ENCODE measurements at places on chromosomes 16 and 17.
A peak's percentile ranks its signal among the peaks of the same experiment; 100 is the strongest.

DNA sequence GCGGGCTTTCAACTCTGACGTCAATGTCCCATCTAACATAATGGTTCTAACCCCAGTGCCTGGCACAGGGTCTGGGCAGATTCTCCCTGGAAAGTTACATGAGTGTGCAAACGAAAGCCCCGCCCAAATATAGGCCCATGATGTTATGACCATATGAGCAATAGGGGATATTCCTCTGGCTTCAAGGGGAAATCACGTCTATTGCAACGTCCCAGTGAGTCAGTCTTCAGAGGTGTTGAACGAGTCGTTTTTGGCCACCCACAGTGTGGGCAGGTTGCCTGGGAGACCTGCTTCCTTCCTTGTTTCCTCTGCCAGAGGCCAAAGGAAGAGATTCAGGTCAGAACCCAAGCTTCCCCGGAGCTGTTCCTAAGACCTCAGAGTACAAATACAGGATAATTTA is 30.3 kb downstream of the PIK3R5 start:
- no peak for DNase-seq

DNA sequence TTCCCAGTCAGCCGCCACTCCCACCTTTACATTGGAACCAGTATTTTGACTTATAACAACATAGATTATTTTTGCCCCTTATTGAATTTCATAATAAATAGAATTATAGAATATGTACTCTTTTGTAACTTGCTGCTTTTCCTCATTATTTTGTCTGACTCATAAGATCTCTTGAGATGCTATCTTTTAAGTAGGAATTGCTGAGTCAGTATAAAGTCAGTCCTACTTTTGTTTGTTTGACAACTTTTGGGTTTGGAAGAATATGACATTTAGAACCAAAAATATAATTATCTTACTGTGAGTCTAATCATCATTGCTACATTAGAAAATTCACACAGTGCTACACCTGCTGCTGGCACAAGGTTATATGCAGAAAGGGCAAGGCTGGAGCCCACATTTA is 69.7 kb downstream of the STXBP4 start:
- DNase-seq, result no peak

DNA sequence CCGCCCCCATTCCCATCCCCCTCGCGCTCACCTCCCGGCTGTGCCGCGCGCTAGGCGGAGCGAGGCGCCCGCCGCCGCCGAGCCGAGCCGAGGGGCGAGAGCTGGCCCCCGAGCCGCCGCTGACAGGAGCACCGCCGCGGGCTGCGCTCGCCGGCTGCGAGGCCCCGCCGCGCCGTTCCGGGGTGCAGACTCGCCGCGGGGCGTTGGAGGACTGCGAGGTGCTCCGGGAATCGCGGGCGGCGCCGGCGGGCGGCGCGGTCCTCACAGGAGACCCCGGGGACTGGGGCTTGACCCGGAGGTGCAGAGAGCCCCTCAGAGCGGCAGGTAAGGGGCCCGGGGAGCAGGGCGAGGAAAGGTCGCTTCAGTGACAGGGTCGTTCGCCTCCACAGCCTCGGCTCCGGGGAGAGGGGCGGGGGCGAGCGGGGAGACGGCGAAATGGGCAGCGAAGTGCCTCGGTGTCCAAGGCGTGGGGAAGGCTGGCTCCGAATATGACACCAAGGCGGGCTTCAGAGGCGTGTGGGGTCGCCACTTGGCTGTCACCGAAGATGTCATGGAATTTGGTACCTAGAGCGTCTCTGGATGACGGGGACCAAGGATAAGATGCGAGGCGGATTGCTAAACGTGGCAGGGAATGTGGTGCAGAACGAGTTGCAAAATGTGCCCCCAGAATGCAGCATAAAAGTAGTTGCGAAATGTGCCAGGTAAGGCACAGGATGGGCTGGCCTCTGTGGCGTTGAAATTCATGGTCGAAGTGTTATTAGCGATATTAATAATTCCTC is 580 bp downstream of the TANC2 start:
- DNase-seq, result peak; percentile 19

DNA sequence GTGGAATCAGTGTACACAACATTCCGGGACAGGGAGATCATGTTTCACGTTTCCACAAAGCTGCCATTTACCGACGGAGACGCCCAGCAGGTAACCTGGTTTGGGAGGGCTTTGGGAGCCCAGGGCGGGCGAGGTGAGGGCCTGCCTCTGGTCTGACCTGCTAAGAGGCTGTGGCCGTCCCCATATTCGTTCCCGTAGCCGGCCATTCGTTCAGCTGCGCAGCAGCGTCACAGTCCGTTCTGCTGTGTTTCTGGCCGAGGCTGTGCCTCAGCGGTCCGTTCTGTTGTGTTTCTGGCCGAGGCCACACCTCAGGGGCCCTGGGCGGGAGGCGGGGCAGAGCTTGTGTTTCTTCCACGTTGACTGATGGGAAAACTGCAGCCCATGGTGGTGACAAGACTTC is 68.0 kb downstream of the OR1D5 start:
- peak; percentile 42 for DNase-seq

GRCh38 chr17:61458421-61459141 is 6.4 kb downstream of the TBX4 start:
- no peak for DNase-seq

- DNase-seq, result no peak
Observed at GRCh38 chr16:77674888-77675287, 47.4 kb upstream of the NUDT7 start.

- DNase-seq, result no peak
Observed at GRCh38 chr17:12830777-12831247, 41.5 kb downstream of the ARHGAP44 start.

DNA sequence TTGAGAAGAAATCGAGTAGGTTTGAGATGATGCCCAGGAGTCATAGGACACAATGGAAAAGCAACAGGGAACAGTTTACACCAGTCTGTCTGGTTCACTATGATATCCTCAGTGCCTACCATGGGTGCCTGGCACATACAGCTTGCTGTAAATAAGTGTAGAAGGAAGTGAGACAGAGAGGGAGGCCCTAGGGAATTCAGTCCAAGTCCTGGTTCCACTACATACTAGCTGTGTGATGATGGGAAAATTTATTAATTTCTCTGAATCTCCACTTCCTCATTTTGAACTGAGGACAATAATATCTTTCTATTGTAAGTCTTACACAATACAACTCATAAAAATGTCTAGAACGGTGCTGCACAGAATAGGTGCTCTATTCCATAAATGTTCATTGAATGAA is 53.3 kb upstream of the LYRM9 start:
- no peak for DNase-seq

GRCh38 chr16:19805459-19806162 is 79.0 kb downstream of the GPRC5B start:
- no peak for DNase-seq

GRCh38 chr17:10021272-10021984 is 116.4 kb upstream of the RCVRN start:
- DNase-seq, result no peak

DNA sequence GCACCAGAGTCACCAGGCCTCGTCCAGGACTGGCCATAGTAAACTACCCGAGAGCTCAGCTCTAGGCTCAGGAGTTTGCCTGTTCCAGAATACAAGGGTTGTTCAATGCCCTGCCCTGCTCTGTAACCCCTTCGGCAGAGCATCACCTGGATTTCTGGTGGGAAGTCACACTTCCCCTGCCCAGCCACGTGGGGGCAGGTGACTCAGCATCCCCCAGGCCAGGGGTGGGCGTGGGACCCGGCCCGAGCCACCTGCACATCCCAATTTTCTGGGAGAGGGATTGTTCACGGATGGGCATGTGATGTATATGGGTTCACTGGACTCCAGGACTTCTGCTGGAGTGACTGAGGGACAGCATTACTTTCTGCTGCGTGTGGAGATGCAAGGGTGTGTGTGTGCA is 25.8 kb downstream of the COX4I1 start:
- no peak for DNase-seq

DNA sequence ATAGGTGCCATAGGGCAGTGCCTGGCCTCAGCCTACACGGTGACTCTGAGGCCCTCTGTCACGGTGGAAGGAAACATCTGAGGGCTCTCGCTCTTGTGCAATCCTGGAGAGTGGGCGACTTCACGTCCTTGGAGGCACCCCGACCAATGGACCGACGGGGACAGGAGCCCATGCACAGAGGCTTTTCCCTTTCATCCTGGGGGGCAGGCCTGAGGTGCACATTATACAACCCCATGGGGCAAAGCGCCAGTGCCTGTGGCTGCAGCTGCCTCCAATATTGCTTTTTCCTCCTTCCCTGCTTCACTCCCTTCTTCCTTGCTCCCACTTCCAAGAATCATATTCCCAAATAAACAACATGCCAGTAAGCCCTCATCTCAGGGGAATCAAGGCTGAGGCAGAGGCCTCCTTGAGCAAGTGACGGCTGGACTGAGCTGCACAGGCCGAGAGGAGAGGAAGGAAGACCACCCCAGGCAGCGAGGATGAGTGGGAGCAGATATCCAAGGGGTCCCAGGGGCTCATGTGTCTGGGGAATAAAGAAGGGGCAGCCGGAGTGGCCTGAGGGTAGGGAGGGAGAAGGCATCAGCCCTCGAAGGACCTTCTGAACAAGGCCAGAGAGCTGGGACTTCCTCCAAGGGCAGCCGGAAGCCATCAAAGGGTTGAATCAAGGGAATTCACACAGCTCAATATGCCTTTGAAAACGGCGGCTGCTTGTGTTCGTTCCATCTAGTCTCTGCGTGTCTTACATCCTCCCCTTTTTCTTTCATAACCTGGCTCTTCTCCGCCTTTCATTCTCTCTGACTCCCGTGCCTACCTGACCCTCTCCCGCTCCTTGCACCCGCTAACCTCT is 42.6 kb upstream of the RPL38 start:
- DNase-seq, result no peak

DNA sequence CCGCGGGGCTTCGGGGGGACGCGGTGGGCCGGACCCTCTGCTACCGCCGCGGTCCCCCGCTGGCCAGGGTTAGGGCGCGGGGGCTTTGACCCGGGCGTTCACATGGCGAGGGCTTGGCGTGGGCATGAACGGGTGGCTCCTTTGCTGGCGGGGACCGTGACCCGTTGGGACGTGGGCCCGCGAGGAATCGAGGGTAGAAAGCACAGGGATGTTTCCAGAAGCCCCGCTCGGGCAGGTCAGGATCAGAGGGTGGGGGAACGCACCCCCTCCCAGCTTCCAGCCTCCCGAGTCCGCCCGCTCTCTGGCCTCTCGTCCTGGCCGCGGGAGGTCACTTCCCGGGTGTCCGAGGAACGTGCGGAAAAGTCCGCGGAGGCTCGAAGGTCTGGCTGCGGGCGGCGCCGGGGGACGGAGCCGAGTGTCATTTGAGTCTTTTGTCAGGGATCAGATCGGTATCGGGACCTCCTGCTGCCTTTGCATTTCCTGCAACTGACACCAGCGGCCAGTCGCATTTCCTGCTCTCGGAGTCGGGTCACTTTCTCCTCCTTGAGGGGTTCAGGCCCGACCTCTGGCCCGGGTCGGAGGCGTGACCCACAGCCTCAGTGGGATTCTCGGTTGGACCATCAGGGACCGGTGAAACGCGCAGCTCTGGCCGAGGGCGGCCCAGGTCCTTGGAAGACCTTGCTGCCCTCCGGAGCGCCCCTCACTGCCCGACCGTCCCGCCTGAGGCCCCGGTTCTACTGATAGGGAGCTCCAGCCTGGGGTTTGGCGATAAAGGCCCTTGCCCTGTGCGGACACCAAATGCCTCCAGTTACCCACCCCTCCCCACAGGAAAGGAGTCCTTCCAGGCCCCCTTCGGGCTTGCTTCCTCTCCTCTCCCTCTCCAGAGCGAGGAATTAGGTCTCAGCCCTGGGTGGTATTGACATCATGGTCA is 702 bp upstream of the WNT3 start:
- DNase-seq, result no peak

DNA sequence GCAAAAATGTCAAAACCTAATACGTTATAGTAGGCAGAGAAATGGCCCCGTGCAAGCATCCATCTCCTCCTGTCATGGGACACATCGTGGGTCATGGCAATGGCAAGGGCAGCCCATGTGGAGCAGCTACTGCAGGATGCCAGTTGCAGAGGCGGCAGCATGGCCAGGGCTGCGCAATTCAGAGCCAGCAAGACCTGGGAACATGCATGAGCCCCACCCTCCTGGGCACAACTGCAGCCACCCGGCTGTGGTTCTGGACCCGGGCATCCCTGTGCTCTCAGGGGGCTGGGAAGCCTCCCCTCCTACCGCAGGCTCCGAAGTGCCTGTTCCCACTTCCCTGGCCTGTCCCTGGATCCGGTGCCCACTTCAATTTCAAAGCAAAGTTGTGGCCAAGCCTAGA is 203.6 kb downstream of the CPPED1 start:
- no peak for DNase-seq

DNA sequence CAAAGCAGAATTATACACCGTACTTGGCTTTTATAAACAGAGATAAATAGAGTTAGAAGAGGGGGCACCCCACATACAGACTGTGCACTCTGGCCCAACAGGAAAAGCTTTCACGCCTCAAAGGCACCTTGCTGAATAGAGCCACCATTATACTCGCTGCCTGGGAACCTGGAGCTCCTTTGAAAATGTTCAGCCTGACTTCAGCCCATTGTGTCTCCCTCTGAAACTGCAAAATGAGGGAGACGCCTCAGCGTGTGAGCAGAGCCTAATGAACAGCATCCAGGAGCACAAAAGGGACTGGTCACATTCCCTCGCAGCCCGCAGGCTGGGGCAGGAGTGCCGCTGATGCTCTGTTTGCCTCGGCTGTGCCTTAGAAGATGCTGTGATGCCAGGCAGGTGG is 46.3 kb downstream of the ABCC12 start:
- DNase-seq, result no peak

DNA sequence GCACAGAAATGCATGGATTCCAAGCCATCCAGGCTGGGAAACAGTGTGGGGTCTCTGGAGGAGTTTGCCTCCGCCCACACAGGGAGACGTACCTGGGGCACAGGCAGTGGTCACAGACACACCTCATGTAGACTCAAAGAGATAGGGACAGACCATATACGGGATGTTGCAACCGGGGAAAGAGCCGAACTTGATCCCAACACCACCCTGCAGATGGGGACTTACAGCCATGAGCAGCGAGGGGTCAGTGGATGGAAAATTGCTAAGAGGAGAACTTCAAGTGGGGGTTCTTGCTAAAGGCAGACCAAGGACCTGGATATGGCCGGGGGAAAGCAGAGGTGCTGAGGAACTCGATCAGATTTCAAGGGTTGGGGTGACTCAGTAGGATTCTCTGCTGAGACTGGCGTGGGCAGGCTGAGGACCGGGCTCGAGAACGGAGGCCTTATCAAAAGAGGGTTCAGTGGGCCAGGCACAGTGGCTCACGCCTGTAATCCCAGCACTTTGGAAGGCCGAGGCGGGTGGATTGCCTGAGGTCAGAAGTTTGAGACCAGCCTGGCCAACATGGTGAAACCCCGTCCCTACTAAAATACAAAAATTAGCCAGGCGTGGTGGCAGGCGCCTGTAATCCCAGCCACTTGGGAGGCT is 12.0 kb upstream of the DNAH17 start:
- DNase-seq, result no peak

DNA sequence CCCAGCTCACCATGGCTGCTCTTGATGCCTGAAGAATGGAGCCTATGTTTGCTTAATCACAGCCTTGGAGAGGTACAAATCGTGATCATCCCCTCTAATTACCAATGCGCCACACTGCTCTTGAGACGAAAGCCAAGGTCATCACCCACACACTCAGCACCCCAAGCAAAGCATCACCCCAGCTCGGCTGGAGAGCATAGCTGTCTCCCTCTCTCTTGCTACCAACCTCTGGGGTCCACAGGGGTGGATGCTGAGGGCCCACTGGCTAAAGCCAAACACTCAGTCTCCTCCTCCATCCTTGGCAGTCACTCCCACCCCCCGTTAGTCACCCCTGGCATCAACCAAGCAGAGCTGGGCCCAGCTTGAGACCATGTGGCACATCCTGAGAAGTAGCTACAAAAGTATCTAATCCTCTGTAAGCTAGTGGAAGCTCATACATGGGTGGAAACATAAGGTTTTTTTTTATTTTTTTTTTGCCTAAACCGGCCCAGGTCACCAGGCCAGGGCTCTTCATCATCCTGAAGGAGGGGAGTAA is 44.8 kb downstream of the PIMREG start:
- no peak for DNase-seq

- DNase-seq, result peak; percentile 67
Observed at GRCh38 chr17:79808763-79809529, 12.1 kb upstream of the CBX8 start.
